ENCODE measurements at places on chromosomes 13 and 19. TPM values are rescaled to one million over a fixed set of nuclear protein-coding genes. Genes with fewer than 3 reads are reported as not detected.

The COX7A1 gene
- not detected for total RNA-seq

The ZNF229 gene
- total RNA-seq, result 0.21 TPM

The FFAR1 gene
- total RNA-seq, result 1.9 TPM

The TNFSF13B gene
- 36.6 TPM for total RNA-seq

The STAP2 gene
- 0.42 TPM for total RNA-seq

The C5AR1 gene
- 92.2 TPM for total RNA-seq

The GAPDHS gene
- not detected for total RNA-seq

The KL gene
- 0.10 TPM for total RNA-seq

The KDM4B gene
- total RNA-seq, result 17.9 TPM

The DAND5 gene
- total RNA-seq, result not detected

The GTF2F2 gene
- 17.2 TPM for total RNA-seq

The KCNRG gene
- 1.7 TPM for total RNA-seq

The OLFM4 gene
- 0.10 TPM for total RNA-seq

The LRFN3 gene
- 1.3 TPM for total RNA-seq

The PSG4 gene
- total RNA-seq, result not detected

The FGF22 gene
- total RNA-seq, result 0.10 TPM

The TTC9B gene
- total RNA-seq, result 0.10 TPM

The OLFM2 gene
- 1.3 TPM for total RNA-seq
